ENCODE measurements at places on chromosomes 3 and 15.

GRCh38 chr3:190617185-190617584 is 103.3 kb downstream of the IL1RAP start:
- no peak for DNase-seq

GRCh38 chr15:39411102-39411989 is 169.5 kb upstream of the THBS1 start:
- DNase-seq, result no peak

DNA sequence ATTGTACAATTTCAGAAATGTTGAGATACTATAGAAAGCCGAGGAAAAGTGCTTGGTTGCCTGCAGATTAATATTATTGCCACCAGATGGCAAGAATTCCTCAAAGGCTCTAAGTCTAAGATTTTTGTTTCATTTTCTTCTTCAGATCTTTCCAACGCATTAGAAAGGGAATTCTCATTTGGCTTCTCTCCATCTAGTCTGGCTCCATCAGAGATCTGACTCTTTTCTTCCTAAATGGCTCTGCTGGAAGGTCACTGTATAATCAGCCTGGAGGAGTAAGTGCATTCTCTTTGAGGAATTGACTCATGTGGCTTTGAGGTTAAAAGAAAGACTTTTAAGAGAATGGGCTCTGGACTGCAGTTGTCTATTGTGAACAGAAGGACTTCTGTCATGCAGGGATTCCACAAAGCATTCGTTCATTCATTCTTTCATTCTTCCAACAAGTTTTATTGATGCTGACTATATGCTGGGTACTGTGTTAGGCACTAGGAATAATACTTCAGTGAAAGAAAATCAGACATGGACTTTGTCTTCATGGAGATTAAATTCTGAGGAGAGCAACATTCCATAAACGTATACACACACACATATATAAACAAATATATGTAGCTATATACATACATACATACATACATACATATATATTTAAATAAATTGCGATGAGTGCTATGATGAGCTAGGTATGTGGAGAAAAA is 55.3 kb downstream of the SLC28A2 start:
- DNase-seq, result no peak

GRCh38 chr15:40594429-40594836 is 384 bp downstream of the KNL1 start:
- no peak for DNase-seq

DNA sequence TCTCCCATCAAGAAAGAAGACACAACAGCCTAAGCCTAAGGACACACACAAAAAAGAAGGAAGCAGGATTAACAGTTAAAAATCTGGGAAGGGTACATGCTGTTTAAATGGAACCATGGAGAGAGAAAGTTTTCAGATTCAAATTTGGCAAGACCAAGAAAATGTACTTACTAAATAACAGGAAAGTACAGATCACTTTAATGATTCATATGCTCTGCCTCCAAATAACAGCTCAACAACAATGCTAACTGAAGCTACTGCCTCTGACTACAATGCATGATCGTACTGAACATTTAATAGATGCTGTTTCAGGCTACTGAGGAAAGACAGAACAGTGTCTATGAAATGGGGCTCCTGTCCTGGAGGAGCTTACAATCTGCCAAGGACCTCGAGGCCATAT is 8.4 kb upstream of the NMB start:
- DNase-seq, result no peak

DNA sequence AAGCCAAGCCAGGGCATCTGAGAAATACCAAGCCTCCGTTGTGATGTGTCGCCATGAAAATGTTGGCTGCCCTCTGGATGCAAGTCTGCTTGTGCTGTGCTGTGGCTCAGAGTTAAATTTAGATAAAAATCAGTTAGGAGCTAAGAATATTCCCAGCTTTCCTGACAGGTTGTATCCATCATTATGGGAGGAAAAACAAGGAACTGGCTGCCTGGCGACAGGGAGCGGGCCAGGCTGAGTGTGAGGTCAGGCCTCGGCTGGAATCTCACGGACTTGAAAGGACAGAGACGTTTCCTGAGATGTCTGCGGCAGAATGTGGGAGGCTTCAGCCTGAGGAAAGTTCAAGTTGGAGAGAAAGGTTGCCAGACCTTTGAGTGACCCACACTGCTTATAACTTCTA is 213.8 kb downstream of the THSD4 start:
- no peak for DNase-seq

DNA sequence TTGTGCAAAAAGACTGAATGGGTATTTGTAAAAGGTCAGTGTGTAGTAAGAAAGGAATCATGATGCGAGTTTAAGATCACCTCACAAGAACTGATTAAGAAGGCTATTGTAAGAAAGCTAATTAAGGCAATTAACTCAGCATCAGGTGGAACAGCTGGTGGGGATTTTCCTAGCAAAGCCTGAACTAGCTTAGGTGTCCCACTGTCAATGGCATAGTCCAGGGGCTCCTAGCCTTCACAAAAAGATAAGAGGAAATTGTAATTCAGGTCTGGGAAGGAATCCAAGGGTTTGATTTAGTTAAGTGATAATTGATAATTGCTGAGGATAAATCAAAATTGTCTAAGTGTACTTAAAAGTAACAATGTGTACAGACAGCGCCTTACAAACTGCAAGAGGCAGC is 901.6 kb downstream of the TUSC7 start:
- no peak for DNase-seq

Data from stimulated activated CD8-positive, alpha-beta memory T cell treated with anti-CD3 and anti-CD28 coated beads, Interleukin-15, amount 100 ng/mL, for 1 hour (primary cell).